Globus pallidus (tissue), 1 donor: ENCODE measurements at places on chromosomes 3 and 15.

GRCh38 chr15:31010036-31010435 lies 18.6 kb upstream of the MTMR10 start:
- no peak for DNase-seq

- DNase-seq: no peak
These were observed 10.8 kb downstream of the GLYCTK start for GRCh38 chr3:52298149-52299098.

DNA sequence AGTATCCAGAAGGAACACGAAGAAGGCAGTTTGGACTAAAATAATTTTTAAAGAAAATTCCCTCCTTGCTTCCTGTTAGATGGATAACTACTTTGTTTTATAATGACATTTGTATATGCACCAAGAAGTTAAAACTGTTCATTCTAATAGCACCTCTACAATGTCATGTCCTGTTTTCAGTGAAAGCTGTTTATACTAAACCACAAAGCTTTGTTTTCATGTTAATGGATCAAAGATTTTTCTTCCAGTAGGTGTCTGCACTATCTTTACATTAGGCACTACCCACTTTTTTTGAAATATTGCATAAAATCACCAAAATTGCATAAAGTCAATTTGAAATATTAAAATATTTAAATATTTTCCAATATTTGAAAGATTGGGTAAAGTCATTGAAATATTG lies 10.1 kb downstream of the RARRES1 start:
- no peak for DNase-seq

DNA sequence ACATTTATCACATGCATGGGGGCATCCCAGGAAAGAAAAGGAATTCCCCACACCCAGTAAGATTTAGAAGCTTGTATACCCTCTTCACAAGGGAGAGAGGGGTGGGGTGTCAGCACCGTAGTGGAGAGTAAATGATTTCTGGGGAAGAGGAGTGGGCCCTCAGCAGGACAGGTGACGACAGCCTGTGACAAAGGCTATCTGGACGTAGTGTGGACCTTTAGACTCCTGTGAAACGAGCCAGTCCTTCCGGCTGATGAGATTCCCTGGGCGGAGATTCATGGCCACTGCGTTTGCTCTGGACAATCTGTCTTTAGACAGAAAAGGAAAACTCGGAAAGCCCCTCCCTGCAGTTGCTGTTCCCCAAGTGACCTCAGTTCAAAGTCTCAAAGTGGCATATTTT lies 1.7 kb upstream of the FAM3D start:
- DNase-seq: no peak

DNA sequence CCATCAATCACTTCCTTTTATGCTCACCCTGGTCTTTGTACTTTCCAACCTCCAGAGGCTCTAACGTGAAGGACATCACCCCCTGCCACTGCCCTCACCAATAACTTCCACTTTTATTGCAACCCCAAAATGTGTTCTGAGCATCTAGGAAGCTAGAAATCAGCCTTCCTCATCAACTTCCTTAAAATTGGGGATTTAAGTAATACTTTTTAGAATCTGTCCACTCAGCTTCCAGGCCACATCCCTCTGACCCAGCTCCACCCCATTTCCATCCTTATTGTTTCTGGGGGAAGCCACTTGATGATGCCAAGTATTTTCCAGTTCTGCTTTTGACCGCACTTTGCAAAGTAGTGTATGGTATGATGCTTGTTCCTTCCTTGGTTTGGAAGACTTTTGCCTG lies 73.5 kb upstream of the XCR1 start:
- DNase-seq: peak; percentile 48

DNA sequence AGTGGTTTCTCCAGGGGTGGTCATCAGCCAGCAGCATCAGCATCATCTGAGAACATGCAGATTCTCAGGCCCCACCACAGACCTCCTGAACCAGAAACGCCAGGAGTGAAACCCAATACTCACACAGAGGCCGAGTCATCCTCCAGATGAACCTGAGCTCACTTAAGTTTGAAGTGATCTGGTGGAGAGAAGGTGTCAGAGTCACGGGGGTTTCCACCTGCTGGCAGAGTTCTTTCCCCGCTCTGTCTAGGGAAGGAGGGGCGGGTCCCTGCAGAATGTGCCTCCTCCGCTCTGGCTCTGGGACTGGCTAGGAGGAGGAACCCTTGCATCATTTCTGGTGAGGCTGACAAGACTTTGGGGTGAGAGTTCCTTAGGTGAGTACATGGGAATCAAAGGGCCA lies 13.3 kb upstream of the KIF23 start:
- DNase-seq: no peak

DNA sequence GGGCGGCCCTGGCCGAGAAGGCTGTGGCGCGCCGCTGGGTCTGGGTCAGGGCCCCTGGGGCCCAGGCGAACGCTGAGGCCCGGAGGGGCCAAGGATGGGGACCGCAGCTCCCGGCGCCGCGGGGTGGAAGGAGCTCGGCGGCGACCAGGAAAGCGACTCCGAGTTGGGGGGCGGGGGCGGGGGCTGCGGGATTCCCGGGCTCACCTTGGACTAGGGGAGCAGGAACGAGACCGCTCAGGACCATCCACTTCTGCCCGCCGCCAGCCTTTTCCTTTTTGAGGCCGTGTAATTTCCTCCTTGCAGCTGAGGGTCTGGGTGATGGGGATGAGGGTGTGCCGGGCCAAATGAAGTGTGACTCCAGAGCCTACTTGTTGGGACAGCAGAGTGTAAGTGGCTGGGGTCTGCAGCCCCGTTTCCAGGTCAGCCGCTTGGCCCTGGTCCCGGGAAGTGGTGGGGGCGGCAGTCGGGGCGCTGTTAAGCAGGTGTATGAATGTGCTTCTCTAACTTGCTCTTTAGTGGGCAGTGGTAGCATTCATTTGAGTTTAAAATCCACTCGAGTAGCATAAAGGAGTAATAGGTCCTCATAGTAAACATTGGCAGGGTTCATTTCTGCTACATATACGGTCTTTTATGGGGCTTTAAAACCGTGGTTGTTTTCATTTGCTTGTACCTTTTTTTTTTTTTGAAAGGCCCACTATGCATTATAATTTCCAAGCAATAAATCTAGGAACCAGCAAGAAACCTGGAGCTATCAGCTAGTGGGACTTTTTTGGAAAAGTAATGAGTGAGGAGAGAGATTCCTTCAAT lies 717 bp downstream of the PXK start:
- DNase-seq: peak; percentile 65

- no peak for DNase-seq
These were observed 3.1 kb upstream of the CERS3 start for GRCh38 chr15:100531823-100532327.

DNA sequence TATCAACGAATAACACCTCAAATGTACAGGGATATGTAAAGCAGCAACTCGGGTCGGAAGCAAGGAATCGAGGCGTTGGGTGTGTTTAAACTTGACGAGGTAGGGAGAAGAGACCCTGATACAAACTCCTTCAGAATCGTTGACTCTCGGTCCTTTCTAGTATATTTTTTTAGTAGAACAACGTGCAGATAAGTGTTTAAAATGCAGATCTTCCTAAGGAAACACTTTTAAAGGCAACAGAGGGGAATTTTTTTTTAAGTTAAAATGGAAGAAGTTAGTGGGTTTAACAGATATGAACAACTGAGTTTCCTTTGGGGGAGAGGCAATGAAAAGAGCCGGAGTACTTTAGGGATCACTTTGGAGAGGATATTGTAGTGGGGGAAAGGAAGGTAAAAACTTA lies 1.1 kb upstream of the KPNA4 start:
- DNase-seq: no peak

GRCh38 chr3:36215241-36215640 lies 165.1 kb upstream of the STAC start:
- no peak for DNase-seq

DNA sequence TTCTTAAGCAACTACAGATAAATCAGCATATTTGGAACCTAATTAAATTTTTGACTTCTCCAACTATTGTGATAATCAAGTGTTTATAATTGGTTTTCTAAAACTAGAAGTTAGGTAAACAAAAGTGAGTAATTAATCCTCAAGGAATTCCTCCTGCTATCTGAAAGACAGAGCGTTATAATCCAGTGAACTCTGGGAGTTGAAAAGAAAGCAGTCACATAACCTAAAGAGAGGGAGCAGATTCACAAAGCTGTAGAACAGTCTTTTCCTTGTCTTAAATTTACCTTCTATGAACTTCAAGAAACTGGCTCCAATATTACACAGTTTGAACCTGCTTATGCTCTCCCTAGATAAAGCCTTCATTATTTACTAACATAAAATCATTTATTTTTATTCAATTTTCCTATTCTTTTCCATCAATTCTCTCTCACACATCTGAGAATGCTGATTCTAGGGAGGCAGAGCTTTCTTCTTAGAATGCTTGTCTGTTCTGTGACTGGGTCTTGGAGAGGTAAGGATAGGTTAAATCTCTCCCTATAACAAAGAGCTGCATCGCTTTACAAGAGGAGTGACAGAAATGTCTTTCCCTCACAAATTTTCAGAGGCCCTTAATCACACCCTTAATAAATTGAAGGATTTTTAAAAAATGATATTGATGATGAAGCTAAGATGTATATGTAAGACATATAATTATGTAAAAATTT lies 132.8 kb downstream of the TUSC7 start:
- no peak for DNase-seq

DNA sequence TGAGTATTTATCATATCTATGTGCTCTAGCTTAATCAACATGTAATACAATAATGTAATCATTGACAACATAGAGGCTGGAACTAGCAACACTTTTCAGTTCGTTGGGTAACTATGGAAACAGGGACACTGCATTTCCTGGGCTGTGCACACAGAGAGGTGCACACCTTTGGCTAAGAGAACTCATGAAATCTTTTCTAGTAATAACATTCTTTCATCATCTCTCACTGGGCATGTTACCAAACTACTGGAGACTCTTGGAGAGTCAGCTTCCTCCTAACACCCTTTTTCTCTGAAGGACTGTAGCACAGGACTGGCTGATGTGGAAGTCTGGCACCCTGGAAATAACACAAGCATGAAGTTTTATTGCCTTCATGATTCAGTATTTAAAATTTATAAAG lies 135.6 kb downstream of the KCNMB2 start:
- DNase-seq: no peak

GRCh38 chr3:126676919-126677705 lies 22.2 kb upstream of the TXNRD3 start:
- DNase-seq: no peak

DNA sequence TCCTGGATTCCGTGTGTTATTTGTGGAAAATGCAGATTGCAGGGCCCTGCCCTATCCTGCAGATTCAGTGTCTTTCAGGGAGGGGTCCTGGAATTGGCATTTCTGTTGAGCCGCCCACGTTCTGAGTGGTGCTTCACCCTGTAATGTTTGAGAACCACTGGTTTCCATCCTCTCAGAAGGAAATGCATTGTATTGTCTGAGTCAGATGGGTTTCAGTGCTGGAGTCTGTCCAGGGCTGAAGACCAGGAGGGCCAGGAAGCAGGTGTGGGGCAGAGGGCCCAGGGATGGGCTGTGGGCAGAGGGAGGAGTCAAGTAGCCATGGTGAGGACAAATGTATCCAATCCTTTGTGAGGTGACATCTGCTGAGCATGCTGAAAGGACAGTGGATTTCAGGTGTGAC lies 123.8 kb downstream of the SV2B start:
- DNase-seq: no peak

DNA sequence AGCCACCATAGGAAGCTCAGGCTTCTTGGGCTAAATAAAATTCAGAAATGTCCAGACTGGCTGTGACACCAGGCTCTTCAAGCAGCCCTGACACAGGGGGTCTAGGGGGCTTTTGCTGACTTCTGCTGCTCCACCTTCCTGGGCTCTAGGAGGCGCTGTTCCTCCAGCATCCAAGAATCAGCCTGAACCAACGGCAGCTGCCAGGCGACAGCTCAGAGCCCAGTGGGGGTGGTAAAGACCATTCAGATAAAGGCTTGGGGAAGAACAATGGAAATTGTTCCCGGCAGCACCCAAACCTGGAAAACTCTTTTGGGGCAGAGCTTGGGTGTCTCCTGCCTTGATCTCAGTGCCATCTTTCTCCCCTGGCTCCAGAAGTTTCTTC lies 21.6 kb upstream of the PSTPIP1 start:
- peak; percentile 81 for DNase-seq

DNA sequence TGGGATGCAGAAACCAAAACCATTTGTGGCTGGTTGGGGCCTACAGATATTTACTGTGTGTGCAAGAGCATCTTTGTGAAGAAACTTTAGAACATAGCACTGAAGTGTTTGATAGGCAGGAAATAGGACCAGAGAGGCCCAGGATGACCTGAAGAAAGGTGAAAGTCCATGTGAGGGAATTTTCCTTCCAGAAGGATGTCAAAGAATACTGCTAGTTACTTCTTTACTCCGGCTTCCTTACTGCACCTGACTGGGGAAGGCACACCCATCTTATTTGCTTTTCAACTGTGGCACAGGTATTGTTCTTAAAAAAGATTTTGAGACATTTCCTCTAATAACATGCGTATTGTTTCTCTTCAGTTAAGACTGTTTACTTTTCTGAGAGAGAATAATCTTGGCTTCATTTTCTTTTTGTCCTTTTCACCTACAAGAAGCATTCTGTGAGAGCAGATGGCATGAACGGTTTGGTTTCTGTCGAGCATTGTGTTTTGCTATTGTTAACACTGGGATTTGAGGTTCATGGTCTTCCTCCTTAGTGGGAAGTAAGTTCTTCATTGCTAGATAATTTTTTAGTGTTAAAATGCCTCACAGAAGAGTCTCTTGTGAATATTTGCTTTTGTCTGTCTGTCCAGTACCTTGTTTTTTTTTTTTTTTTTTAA lies 71.5 kb downstream of the SLCO3A1 start:
- no peak for DNase-seq

- DNase-seq: no peak
These were observed 57.7 kb downstream of the SEMA5B start for GRCh38 chr3:122969585-122970469.

- DNase-seq: peak; percentile 83
These were observed 114.7 kb downstream of the ETFA start for GRCh38 chr15:76196269-76197231.

- no peak for DNase-seq
These were observed 592.1 kb downstream of the SI start for GRCh38 chr3:164486150-164486549.

DNA sequence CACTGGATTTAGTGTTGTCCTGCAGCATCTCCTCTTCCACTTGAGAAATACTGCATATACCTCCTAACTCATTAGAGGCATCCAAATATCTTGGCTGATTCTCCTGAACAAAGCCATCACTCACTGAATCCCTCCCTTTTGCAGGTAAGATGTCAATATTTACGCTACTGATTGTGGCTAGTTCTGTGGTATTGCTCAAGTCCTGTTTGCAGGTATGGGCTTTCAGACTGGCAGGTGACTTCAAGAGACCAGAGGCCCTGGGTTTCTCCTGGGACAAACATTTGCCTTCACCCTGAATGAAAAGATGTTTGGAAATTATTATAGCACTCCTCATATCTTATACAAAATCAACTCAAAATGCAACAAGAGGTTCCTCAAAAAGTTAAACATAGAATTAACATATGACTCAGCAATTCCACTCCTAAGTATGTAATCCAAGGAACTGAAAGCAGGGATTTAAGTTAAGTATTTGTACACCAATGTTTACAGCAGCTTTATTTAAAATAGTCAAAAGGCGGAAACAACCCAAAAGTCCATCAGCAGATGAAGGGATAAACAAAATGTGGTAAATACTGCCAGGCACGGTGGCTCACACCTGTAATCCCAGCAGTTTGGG lies 18.6 kb downstream of the NEK4 start:
- DNase-seq: no peak

GRCh38 chr3:67030785-67031740 lies 33.0 kb downstream of the KBTBD8 start:
- DNase-seq: no peak

- DNase-seq: no peak
These were observed 12.1 kb upstream of the APBA2 start for GRCh38 chr15:28873585-28874190.

GRCh38 chr15:68592054-68592453 lies 13.3 kb downstream of the CORO2B start:
- DNase-seq: peak; percentile 0
